ENCODE measurements at places on chromosomes 2 and 18.

DNA sequence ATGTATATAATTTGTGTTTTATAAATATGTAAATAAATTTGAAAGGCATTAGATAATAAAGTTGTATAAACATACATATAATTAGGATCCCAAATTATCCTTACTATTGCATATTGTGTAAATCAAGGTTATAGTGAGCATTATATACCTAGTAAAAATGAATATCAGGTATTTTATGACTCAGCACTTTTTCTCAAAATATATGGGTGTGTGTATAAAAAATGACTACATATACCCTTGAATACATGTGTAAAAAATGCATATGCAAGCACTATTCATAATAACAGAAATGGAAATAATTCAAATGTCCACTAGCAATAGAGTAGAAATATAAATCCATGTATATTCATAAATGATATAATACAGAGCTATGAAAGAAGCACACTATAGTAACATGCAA is 870.9 kb upstream of the CNTNAP5 start:
- no peak for DNase-seq

GRCh38 chr2:132256251-132256902 is 94.6 kb upstream of the ANKRD30BL start:
- no peak for DNase-seq

GRCh38 chr2:237600205-237600846 is 9.8 kb upstream of the RAB17 start:
- DNase-seq, result peak; percentile 50

GRCh38 chr2:238497610-238498005 is 70.9 kb downstream of the ASB1 start:
- DNase-seq, result no peak

GRCh38 chr18:79746730-79747129 is 51.0 kb upstream of the KCNG2 start:
- DNase-seq, result no peak

DNA sequence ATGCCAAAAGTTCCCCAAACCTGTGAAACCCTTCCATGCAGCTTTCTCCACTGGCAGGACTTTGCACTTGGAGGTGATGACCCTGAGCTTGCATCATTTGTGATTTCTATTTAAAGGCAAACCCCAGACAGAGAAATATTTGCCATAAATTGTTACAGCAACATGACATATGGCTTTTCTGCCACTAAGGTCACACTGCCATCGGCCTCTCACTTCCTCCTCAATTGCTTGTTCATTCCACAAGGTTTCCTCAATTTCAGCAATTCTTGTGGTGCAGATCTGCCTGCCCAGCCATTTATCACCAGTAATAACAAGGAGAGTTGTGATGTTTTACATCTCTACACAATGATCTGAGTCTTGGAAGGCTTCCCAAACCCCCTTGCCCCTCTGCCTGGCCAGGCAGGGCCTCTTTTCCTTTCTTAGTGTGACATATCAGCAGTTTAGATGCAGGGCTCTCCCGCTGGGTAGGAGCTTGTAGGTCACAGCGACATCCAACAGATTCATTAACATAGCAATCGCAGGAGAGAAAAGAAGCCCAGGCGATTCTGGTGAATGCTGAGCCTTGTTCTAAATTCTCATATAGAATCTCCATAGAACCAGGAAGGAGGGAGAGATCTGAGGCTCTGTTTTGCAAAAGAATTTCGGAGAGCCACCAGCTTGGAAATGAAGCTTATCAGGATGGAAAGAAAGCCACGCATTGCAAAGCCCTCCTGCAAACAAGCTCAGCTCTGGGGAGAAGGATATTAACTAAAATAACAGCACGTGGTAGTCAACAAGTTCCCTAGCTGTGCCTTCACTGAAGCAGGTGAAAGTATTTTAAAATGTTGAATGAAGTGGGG is 46.7 kb upstream of the ITGA6 start:
- peak; percentile 40 for DNase-seq

DNA sequence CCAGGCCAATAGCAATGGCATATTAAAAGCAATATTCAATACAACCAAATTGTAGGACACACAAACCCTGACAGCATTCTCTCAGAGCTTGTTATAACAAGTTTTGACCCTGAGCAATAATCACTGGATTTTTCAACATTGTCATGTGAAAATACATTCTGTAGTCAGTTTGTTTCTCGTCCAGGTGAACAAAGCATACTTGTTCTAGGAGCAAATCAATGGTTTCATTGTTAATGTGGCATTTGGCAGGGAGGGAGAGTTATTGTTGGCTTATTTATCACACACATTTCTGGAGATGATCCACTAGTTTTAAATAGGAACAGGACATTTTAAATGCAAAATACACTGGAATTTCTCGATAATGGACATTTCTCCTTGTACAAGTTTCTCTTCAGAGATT is 69.9 kb upstream of the L3MBTL4 start:
- DNase-seq, result no peak

DNA sequence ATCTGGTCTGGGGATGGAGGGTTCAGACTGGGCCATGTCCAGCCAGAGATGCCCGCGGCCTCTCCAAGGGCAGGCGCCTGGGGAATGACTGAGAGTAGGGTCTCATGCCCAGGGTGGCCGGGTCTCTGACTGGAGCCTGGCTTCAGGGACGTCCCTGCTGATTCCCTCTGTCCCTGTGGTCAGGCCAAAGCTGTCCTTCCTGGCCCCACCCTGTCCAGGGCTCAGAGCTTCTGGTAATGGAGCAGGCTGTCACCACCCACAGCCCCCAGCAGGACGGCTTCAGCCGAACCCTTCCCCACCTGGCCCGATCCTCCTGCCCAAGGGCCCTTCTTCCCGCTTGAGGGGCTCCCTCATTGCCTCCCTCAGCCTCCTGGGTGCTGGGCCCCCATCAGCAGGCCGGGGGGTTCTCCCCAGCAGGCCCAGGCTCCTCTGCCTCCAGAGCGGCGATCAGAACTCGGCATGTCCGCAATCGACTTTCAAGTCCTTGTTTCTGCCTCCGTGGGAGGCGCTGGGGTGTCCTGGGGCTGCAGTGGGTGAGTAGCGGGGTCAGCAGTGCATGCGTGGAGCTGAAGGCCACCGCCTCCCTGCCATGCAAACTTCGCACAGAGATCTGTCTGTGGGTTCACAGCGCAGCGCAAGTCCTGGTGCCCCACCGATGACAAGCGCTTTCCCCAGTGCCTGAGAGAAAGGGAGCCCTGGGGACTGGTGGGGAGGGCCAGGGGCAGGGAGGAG is 18.3 kb downstream of the RAMP1 start:
- no peak for DNase-seq

DNA sequence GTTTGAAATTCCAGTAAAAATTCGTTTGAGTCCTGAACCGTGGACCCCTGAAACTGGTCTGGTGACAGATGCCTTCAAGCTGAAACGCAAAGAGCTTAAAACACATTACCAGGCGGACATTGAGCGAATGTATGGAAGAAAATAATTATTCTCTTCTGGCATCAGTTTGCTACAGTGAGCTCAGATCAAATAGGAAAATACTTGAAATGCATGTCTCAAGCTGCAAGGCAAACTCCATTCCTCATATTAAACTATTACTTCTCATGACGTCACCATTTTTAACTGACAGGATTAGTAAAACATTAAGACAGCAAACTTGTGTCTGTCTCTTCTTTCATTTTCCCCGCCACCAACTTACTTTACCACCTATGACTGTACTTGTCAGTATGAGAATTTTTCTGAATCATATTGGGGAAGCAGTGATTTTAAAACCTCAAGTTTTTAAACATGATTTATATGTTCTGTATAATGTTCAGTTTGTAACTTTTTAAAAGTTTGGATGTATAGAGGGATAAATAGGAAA is 80.7 kb downstream of the ACSL3 start:
- DNase-seq, result no peak

GRCh38 chr2:106876699-106877098 is 9.3 kb downstream of the ST6GAL2 start:
- DNase-seq, result no peak

DNA sequence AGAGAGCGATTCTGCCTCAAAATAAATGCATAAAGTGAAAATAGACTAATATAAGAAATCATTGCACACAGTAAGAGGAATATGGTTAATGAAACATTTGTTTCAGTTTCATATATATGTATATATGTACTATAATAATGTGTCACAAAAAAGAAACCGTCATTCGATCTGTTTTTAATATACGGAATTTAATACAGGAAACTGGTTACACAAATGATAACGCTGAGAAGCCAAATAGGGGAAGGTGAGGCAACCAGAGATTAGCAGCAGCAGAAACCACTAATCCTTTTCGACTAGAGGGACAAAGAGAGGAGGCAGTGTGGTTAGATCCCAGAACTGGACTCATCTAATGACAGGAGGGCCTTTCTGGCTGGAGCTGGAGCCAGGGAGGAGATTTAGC is 64.2 kb upstream of the GREB1L start:
- DNase-seq, result no peak

DNA sequence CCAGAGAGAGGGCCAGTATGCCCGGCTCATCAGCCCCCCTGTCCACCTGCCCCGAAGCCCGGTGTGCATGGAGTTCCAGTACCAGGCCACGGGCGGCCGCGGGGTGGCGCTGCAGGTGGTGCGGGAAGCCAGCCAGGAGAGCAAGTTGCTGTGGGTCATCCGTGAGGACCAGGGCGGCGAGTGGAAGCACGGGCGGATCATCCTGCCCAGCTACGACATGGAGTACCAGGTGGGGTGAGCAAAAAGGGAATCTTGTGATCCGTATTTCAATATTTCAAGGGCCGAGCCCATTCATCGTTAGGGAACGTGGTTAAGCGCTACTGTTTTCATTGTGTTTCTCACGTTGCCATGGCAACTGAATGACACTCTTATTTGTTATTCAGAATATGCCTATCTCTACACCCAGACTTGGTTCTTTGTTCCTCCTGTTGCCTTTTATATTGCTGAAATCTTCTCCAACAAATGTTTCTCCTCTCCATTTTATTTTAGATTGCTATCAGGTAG is 81.5 kb downstream of the NRP2 start:
- DNase-seq, result peak; percentile 90

DNA sequence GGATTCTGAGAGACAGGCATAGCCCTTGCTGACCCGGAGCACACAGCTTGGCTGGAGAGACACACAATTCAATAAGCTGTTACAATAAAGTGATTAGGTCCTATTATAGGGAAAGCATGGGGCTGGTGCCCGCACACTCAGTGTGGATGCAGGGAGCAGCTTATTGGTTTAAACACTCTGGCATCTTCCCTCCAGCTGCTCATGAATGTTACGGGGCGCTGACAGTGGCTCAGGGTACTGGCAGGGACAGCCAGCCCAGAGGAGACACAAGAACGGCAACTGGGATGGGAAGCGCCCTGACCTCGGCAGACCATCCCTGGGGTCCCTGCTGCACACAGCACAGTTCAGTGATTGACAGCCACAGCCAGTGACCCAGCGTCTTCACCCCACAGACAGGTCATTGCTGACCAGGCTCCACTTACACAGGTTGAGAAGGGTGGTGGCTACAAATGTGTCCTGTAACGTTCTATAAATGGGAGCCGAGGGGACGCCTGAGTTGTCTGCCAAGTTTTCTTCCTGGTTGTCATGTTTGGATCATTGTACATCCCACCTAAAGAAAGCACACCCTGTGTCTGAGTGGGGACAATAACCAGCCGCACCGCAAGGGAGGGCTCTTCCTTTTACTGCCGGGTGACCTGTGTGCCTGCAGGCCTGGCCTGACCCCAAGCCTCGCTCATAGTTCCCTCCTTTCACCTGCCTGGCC is 60.3 kb downstream of the SH3BP4 start:
- DNase-seq, result no peak

- no peak for DNase-seq
These were observed 265.1 kb upstream of the TNP1 start for GRCh38 chr2:217125014-217125413.

DNA sequence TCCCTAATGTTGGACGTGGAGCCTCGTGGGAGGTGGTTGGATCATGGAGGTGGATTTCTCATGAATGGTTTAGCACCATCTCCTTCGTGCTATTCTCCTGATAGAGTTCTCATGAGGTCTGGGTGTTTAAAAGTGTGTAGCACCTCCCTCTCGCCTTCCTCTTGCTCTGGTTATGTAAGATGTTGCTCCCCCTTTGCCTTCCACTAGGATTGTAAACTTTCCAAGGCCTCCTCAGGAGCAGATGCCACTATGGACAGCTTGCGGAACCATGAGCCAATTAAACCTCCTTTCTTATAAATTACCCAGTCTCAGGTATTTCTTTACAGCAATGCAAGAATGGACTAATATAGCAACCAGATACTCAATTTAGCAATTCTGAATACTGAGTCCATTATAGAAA is 82.4 kb upstream of the PELI1 start:
- DNase-seq, result no peak

DNA sequence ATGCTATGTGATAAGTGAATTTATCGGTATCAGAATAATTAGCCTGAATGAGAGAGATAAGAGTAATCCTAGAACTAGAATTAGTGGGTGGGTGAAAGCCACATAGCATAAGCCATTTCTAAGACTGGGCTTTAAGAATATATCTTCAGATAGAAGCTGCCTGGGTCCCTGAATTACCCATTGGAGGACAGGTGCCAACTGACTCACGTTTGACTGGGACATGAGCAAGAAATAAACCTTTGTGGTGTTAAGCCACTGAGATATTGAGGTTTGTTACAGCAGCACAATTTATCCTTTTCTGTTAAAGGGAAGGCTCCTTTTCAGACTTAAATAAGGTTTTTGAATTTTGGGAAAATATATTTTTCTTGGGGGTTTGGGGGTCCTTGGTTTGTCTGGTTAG is 95.9 kb downstream of the POLE4 start:
- no peak for DNase-seq

DNA sequence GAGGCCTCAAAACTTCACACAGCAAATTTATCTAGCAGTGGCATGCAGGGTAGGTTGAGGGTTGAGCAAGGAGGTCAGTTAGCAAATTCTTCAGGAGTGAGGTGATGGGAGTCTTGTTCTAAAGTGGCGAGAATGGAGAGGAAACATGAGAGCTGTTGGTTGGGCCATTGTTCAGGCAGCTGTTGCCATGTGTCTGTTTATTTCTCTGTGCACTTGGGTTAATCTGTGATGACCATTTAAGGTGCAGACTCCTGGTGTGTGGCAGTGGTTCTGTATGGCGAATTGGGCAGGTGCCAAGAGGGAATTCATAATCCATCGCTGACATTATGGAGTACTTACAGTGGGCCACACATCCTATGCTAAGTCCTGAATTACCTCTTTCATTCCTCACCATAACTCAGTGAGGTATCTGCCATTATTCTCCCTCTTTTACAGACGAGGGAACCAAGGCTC is 30.4 kb downstream of the TMEM178A start:
- DNase-seq, result peak; percentile 75

GRCh38 chr2:177970670-177971454 is 101.7 kb downstream of the PDE11A start:
- DNase-seq, result no peak
